Mucosa of gallbladder (tissue), 1 donor: ENCODE measurements at places on chromosomes 12 and 14. TPM values are rescaled to one million over a fixed set of nuclear protein-coding genes. Genes with fewer than 3 reads are reported as not detected.

Gene TTC9
- total RNA-seq: 8.1 TPM

Gene CELA1
- not detected for total RNA-seq

Gene TSHR
- total RNA-seq: not detected

DNA sequence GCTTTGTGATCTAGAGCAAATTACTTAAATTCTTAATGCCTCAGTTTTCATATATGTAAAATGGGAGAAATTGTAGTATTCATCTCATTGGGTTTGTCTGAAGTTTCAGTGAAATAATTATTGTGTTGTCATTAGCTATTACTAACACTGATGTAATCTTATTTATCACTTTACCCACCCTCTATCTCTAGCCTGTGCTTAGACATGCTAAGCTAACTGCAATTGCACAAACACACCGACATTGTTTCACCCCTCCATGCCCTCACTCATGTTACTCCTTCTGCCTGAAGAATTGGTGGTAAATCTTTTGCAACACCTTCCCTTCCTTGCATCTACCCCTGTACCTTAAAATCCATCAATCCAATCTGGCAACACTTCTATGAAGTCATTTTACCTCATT is 241.6 kb downstream of the BCAT1 start:
- DNase-seq: no peak

GRCh38 chr12:72268386-72268785 is 3.8 kb upstream of the TRHDE start:
- no peak for DNase-seq

- no peak for DNase-seq
These were observed 89.2 kb downstream of the DICER1 start for GRCh38 chr14:95068080-95068479.

DNA sequence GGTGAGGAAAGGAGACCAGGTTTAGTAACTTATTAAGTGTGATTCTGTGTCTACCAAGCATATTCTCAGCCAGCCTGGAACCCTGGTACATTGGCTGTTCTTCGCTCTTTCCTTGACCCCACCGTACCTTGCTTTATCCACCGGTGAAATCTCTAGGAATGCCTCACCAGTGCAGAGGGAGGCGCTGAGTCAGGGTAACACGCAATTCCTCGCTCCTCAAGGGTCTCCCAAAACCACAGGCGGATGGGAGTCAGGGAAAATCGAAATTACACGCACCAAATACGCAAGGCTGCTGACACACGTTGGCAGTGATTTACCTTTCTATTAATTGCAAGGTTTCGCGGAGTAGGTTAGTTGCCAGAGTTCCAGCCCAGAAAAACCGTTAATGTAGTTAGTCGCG is 845 bp downstream of the L3HYPDH start:
- DNase-seq: no peak

DNA sequence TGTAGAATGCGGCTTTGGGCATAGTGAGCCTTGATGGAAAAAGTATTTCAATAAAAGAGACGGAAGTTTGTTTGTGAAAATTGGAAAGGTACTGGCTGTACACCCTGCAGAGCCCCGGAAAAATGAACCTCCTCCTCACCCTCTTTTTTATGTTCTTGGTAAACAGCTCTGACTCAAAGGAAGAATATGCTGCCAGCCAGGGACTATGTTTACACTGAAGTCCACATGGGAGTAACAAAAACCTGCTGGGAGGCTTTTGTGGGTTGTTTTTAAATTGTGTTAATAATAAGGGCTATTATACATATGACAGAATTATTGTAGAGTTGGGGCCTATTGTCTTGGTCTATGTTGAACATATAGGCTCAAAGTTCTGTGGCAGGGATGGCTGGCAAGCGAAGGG is 70.7 kb downstream of the TTC8 start:
- DNase-seq: no peak

DNA sequence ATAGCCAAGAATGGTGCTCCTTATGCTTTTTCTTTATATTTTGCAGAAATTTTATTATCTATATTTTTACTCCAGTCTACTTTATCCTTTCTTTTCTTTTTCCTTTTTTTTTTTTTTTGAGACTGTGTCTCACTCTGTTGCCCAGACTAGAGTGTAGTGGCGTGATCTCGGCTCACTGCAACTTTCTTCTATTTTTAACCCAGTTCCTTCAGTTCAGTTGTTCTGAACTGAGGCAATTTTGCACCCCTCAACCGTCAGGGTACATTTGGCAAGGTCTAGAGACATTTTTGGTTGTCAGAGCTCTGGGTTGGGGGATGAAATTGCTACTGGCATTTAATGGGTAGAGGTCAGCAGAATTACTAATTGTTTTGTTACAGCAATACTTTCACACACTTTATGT is 75.7 kb downstream of the DIP2B start:
- no peak for DNase-seq

- no peak for DNase-seq
These were observed 139.2 kb downstream of the KIF26A start for GRCh38 chr14:104277416-104278213.

DNA sequence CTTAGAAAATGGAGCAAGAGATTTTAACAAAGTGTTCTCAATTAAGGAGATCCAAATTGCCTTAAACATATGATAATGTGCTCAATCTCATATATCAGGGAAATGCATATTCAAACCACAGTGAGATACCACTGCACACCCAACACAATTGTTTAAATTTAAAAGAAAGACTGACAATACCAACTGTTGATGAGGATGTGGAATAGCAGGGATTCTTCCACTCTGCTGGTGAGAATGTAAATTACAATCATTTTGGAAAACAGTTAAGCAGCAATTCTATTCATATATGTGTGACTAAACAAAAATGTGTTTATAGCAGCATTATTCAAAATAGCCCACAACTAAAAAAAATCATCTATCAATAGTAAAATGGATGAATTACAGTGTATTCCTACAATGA is 144.2 kb downstream of the KICS2 start:
- DNase-seq: no peak

GRCh38 chr12:129665414-129665813 is 238.4 kb downstream of the TMEM132D start:
- DNase-seq: no peak

DNA sequence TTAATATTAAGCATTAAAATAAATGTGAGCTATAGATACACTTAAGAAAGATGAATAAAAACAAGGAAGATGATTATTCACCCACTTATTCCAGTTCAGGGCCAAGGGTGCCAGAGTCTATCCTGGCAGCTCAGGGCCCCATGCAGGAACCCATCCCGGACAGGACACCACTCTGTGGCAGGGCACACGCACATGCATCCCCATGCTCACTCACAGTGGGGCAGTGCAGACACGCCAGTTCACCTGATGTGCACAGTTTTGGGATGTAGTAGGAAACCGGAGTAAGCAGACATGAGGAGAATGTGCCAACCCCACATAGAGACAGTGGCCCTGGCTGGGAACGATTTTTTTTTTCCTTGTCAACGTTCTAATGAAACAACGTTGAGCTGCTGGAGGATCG is 47.2 kb downstream of the DICER1 start:
- DNase-seq: no peak
